A673 (cell line): ENCODE measurements at places on chromosomes 3 and 15.

- peak; percentile 1 for DNase-seq
Measured at GRCh38 chr3:164417955-164418354, 660.3 kb downstream of the SI start.

DNA sequence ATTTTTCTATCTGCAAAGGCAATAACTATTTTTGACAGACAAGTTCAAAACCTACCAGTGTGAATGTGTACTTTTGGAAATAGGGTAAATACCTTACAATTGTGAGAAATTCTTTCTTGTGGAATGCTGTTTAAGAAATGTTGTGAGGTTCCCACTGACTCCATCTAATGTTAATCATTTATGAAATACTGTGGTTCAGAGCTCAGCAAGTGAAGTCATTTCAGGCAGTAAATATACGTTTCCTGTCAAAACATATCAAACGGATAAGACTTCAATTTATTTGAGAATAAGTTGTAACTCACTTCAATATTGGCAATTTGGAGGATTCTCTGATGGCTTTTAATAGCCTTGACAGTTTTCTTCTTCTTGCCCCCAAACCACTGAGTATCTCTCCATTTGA is 16.4 kb downstream of the TAFA4 start:
- DNase-seq: no peak

DNA sequence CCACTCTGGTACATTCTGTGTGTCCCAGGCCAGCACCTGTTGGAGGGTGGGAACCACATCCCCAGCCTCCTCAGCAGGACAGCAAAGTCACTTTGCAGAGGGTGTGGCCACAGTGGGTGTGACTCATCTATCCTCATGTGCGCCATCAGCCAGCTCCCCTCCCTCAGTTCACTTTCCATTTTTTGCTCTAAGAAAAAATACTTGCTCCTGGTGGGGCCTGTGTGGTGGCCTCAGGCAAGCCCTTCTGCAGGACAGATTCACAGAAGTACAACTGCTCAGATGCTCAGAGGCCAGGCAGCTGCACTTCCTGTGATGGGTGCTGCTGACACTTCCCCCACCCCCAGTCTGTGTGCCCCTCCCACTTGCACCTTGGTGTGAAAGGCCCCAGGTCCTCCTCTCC is 78.3 kb upstream of the ALDH1L1 start:
- peak; percentile 46 for DNase-seq

DNA sequence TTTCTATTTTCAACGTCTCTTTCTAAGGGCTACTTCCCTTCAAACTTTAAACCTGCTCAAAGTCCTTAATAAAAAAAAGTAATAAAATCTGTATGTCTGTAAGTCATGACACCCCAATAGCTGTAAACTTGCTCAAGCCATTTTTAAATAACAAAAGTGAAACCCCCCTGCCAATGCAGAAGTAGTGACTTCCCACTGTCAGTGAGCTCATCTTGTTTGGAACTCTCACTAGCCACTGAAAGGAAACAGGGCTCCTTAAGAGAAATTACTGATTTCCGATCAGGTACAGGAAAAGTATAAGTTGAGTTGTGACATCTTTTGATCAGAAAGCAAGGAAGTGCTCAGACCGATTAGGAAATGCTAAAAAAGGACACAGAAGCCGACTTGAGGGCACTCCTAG is 27.6 kb upstream of the GPR171 start:
- DNase-seq: no peak

DNA sequence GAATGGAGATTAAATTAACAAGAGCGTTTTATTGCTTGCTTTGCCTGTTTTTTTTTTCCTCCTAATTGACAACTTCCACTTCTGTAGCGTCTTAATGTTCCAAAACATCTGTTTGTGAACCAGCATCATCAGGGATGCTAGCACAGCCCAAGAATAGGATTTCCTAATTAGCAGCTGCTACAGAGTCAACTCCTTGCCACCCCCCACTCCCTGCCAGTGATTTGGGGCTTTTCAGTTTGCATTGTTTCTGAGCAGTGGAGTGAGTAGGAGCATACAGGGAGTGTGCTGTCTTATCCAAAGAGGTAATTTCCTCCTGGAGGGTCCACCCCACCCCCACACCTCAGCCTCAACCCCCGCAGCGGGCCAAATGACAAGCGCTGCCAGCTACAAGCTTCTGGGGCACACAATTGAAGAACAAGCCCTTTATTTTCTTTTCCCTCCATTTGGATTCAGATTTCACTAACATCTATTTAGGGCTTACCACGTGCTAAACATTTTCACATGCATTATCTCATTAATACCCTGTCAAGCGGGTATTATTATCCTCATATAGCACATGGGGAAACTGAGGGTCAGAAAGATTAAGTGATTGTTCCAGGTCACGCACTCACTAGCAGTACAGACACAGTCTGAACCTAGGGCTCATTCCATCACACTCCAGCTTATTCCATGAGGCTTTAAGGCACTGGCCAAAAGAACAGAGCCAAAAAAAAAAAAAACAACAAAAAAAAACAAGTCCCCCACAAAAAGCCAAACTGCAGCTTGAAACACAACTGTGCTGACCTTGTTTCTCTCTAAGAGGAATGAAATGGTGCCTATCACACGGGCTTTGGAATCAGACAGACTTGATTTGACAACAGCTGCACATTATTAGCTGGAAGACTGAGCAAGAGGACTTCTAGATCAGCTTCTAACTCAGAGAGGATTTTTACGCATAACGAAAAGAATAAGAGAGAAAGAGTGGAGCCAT is 16.4 kb downstream of the HEG1 start:
- DNase-seq: peak; percentile 58

DNA sequence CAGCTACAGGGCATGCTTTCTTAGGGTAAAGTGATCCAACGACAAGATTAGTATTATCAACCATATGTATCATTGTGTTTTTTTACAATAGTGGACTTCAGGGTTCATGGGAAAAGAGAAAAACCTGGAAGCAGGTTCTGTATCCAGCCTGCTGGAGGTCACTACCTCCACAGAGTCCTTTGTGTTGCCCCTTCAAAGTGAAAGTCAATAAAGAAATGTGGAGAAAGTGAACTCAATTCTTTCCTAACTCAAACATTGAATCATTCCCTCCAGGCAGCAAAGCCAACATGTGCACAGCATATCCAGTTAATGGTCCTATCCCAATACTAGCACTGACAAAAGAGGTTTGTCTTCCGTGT is 45.4 kb downstream of the FGF7 start:
- no peak for DNase-seq

DNA sequence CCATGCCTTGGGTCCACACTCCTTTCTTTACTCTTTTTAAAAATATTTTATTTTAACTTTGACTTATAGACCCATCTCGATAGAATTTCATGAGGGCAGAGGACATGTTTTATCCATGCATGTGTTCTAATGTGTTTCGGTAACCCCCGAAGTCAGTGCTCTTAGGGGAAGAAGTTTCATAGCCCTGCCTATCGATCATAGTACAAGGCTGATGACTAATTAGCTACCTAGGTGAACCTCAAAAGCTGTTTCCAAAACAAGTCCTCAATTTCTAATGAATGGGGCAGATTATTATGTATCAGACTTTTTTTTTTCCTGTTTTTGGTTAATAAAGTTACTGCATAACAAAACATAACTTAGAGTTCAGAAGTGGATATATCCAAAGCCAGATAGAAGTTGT is 82.0 kb downstream of the MBNL1 start:
- no peak for DNase-seq

DNA sequence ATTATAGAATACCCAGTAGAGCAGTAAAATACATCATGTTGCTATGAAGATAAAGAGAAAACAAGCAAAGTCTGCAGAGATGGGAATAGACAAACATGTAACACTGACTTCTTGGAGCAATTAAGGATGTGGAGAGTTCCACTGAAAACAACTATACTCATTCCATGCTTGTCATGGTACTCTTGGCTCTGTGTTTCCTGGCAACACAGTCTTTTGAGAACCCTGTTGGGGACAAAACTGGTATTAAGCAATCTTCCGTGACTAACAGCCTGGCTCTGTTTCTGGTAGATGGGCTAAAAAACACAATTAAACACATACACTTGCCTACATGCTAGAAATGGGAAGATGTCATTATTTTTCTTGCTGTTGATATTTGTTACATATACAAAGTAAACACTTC is 1212.3 kb upstream of the GBE1 start:
- DNase-seq: no peak

DNA sequence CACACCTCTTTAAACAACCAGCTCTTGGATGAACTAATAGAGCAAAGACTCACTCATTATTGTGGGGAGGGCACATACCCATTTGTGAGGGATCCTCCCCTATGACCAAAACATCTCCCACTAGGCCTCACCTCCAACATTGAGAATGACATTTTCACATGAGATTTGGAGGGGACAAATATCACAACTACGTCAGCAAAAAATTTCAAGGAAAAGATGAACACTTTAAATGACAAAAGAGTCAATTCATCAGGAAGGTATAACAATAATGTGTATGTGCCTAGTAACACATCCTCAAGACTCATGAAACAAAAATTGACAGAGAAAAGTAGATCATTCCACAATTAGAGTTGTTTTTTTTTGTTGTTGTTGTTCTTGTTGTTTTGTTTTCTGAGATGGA is 38.4 kb upstream of the CHD2 start:
- DNase-seq: no peak

DNA sequence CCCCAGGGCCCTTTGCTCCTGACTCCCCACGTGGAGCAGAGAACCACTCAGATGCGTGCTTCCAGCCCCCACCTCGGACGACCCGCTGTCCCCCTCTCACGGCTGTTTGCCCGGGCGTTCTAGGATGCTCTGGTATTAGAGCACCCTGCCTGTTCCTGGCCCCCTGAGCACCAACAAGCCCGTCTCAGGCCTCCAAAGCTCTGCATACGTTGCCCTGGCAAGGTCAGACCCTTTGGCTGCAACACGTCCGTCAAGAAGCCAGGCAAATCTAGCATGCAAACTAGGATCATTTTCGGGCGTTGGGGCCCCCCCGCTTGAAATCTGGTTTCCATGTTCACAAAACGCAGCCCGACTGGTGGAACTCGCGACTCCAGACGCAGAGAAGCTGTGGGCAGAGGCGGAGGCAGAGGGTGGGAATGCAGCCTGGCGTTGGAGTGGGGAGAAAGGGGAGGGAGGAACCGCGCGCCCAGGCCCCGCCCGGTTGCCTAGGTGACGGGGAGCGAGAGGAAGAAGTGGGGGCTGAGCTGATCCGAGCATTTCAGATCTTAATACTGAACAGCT is 86.2 kb upstream of the PIAS1 start:
- DNase-seq: peak; percentile 73

GRCh38 chr15:45631776-45632175 is 3.1 kb upstream of the SQOR start:
- no peak for DNase-seq

DNA sequence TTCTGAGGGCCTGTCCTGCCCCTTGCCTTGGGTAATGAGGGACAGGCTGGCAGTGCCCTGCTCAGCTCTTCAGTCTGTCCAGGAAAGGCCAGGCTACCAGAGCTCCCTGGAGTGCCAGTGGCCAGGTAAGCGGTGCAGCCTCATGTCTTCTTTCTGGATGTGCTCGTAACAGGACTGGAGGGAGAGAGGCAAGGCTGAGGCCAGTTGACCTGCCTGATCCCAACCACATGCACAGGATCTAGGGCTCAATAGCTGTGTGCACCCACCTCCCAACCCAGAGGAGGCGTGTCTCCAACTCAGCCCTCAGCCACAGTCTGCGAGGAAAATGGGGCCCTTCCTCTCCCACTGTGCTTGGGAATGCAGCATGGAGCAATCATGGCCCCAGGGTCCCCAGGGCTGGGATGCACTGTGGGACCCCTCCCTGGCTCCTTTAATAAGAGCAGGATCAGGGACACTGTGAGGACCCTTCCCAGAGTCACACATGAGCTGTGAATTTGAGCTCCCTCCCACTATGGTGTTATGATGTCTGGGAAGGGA is 22.5 kb downstream of the ALS2CL start:
- no peak for DNase-seq

GRCh38 chr3:169998668-169999131 is 32.1 kb downstream of the SEC62 start:
- DNase-seq: no peak

DNA sequence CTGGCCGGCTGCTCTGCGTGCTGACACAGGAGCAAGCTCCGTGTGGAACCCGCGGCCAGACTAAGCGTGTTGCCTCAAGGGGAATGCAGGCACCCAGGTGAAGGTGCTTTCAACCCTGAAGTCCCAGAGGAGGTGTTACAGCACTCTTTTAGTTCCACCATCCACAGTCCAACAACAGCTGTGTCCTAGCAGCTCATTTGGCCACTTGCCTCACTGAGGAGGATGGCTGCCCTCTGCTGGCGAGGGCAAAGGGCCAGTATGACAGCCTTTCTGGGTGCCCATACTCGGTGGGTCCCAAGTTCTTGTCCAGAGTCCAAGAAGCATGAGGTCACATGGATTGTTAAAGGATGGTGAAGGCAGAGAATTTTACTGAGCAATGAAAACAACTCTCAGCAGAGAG is 87.8 kb downstream of the C3orf85 start:
- no peak for DNase-seq

DNA sequence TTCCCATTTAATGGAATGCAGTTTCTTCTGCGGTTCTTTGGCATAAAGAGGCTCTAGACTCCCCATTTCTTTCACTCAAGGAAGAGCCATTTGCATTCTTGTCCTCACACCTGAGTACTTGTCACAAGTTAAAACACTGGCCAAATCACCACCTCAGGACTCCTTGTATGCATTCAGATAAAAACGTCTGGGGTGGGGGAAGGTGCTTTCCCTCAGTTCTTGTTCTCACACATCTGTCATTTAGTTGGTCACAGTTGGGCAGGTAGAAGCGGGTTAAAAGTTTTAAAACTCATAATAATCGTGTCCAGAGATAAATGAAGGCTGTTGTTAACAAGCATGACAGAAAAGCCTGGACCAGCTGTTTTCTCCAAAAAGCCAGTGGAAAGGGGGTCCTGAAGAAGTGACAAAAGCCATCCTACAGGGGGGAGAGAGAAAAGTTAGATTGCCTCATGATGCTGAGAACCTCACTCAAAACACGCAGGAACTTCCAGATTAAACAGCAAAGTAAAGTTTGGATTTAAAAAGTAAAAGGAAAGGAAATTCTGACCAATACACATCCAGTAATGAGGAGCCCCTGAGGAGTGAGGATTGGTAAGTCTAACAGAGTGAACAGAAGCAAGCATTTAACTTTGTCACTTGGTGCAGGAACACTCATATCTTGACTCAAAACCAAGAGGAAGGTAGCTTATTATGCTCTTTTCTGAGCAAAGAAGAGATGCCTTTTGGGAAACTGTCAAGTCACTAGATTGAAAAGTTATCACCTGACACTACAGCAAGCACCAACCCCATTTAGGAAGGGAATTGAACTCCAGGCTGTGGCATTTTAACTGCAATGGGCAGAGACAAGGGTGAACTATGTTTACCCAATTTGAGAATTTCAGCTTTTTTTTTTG is 2.8 kb downstream of the BCL2L10 start:
- no peak for DNase-seq

DNA sequence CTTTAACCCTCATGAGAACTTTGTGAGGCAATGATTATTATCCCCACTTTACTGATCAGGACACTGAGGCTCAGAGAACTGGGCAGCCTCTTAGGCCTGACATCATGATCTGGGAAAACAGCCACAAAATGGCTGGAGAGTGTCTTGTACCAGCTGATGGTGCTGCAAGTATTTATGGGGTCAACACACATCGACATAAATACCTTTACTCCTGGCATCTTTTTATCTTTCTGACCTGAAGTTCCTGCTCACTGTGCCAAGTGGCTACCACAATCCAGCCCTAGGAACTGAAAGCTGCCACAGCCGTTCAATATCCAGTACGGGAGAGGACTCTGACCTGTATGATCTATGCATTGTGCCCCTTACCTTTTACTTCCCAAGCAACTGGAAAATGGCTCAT is 29.2 kb upstream of the MUC13 start:
- DNase-seq: no peak
